Umbilical cord (tissue), 2 donors: ENCODE measurements at places on chromosomes 12 and 14.

DNA sequence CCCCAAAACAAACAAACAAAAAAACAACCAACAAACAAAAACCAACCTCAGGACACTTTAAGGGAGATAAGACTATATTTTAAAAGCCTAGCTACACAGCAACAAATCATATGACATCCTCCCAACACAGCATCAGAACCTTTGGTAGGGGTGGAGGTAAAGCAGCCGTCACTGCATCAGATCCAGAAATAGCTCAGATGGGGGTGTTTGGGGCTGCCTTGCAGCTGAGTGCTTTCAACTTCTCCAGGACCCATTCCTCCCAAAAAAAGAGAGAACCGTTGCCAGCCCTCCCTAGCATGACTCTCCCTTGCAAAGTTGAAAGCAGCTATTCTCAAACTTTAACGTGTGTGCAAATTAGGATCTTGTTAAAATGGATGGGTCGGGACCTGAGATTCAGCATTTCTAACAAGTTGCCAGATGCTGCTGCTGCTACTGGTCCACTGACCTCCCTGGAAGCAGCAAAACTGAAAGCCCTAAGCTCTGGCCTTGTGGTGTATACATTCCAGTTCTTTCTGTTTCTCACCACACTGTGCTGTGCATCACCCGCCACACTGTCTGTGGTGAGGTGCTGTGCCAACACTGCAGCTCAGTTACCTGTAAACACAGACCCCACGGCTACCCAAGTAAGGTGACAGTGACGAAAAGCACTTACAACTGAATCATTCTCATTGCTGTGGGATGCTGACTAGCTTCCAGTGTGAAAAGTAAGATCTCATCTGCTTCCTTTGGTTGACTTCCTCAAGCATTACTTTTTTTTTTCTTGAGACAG lies 54.0 kb downstream of the SLC38A1 start:
- no peak for DNase-seq

- no peak for DNase-seq
These were observed 13.6 kb upstream of the TPCN1 start for GRCh38 chr12:113207613-113208040.

DNA sequence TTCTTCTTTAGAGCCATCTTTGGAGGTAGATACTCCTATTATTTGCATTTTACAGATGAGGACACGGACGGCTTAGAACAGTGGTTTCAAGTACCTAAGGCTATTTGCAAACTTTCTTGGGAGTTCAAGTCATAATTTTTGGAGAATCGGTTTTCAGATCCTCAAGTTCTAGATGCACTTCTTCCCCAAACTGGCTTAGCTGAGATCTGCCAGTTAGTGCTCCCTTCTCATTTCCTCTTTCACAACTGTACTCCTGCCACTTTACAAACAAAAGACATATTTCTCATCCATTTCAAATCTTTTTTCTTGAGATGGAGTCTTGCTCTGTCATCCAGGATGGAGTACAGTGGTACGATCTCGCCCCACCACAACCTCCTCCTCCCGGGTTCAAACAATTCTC lies 77.3 kb downstream of the HELB start:
- DNase-seq = no peak

GRCh38 chr14:23984891-23985602 lies 3.7 kb upstream of the DHRS4L2 start:
- peak; percentile 94 for DNase-seq

DNA sequence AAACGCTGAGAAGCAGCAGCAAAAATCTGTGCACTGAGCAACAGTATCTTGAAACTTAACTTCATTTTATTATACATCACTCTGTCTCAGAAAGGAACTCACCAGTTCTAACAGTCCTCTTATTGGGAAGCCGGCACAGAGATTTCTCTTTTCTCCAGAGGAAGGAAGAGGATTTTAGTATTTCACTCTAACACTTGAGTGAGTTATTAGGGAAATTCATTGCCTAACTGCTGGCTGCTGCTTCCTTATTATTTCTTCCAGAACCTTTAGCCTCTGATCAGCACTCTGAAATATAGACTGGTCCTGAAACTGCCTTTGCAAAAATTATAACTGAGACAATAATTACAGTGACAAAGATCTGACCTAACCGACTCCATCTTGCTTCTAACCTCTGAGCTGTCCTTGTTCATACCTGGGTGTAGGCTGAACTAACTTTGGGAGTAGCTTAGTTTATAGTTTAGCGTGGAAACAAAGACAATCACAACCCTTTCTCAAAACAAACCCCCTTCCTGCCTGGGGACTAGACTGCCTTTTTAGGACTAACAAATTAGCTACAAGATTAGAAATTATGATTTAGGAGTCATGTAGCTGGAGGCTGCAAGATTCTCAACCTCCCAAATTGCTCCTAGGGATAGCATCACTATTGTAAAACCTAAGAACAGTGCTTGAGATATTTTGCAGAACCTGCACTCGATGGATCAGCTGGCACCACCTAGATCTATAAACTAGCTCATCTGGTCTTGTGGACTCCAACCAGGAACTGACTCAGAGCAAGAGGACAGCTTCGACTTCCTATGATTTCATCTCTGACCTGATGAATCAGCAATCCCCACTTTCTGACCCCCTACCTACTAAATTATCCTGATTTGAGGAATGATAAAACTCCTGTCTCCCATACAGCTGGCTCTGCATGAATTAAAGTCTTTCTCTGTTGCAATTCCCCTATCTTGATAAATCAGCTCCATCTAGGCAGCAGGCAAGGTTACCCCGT lies 117.5 kb downstream of the DYRK2 start:
- DNase-seq = no peak
